ENCODE measurements at places on chromosomes 13 and 19.

DNA sequence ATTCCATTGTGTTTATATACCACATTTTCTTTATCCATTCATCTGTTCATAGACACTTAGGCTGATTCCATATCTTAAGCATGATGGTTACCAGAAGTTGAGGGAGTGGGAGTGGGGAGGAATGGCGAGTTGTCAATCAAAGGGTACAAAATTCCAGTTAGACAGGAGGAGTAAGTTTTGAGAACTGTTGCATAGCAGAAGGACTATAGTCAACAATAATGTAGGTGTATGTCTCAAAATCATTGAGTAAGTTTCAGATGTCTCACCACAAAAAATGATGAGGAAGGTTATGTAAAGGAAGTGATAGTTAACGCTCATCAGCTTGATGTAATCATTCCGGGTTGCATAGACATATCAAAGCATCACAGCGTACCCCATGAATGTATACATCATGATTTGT is 4.6 kb upstream of the UBL3 start:
- no peak for DNase-seq

GRCh38 chr13:37811441-37811840 is 58.1 kb downstream of the TRPC4 start:
- peak; percentile 62 for DNase-seq

DNA sequence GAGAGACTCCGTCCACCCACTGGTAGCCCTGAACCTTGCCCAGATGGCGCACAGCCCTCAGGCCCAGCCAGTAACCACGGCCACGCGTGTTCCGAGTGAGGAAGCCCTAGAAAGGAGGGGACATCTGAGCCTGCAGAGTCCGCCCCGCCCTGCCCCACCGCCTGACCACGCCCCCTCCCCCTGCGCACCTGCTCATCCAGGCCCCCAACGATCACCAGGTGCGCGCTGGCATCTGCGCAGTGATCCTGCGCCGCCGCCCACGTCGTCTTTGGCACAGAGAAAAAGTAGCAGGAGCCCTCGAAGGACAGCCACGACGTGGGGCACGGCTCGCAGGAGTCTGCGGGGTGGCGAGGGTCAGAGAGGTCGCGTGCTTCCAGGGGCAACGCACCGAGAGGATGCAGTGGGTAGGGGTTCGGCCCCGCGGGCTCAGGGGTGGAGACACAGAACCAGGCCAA is 2.1 kb downstream of the CLEC4G start:
- DNase-seq: no peak

GRCh38 chr19:6473647-6474046 is 7.9 kb downstream of the DENND1C start:
- DNase-seq: no peak

GRCh38 chr13:98490866-98491265 is 86.0 kb downstream of the STK24 start:
- no peak for DNase-seq

DNA sequence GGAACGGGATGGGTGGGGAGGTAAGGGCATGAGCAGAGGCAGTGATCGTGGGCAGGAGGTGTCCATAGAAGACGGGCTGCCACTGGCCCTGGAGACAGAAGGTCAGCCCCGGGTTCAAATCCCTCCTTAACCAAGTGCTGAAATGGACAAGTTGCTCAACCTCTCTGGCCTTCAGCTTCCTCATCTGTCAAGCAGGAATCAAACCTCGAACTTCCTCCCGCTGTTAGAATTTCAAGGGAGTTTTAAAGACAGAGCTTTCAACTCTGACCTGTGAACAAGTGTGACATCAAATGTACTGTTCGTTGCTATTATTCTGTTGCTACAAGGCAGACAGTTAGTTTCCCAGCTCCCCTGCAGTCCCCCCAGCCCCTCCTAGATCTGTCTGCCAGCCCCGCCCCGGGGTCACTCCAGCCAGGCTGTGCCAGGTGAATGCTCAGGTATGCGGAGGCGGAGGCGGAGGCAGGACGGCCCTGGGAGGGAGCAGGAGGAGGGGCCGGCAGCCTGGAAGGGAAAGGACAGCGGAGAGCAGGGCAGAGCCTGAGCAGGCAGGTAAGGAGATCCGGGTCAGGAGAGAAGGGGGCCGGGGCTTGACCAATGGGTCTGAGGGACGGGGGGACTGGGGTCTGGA is at the start of gene EPS8L1:
Gene EPS8L1, plus strand, starts transcription at position 499 of the 628 bp plus-strand sequence. CDS start 576 bp downstream, outside the sequence.
- DNase-seq: no peak

DNA sequence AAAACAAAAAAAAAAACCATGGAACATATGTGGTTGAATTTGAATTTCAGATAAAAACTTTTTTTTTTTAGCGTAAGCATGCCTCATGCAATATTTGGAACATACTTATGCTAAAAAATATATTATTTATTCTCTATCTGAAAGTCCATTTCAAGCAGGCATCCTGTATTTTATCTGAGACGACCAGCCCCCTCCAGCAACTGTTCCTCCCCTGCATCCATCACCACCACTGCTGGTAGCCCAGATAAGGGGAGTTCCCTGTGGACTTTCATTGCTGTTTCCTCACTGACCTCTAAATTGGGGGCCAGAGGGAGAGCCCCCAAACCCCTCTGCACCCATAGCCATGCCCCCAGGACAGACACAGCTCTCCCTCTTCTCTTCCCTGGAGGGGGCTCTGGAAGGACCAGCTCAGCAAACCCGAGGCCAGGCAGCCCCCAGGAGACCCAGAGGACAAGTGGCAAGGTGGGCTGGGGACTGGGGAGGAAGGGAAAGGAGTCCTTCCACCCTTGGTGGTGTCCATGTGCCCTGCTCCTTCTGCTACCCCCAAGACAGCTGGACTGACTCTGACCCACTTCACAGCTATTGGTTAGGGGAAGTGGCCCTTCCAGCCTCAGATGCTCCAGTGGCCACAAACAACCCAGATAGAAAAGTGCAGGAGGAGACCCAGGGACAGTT is 6.6 kb upstream of the SIGLEC12 start:
- DNase-seq: no peak

- DNase-seq: no peak
Observed at GRCh38 chr19:19191768-19192077, 229 bp downstream of the BORCS8 start.

DNA sequence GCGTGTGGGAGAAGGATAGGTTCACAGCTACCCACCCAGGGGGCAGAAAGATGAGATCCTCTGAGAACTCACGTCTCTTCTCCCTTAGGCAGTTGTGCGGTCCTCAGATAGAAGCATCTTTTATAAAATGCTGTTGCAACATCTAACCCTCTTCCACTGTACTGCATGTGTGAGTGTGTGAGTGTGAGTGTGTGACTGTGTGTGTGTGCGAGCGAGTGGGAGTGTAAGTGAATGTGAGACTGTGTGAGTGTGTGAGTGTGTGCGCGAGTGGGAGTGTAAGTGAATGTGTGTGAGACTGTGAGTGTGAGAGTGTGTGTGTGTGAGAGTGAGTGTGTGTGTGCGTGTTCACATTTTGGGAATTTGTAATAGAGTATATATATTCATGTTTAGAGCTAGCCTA is 55.6 kb upstream of the F7 start:
- DNase-seq: no peak

DNA sequence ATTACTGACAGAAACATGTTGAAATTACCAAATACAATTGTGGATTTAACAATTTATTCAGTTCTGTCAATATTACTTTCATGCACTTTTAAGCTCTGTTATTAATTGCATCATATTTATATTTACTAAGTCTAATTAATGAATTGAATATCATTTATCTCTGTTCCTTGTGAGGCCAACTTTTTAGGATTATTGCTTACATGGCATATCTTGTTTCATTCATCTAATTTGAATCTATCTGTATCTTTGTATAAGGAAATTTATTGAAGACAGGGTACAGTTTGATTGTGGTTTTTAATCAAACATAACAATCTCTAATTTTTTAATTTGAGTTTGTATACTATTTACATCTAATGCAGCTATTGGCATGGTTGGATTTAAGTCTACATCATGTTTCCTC is 249.9 kb upstream of the GPC6 start:
- no peak for DNase-seq

GRCh38 chr19:18227781-18228271 is 1.6 kb upstream of the PDE4C start:
- DNase-seq: no peak

DNA sequence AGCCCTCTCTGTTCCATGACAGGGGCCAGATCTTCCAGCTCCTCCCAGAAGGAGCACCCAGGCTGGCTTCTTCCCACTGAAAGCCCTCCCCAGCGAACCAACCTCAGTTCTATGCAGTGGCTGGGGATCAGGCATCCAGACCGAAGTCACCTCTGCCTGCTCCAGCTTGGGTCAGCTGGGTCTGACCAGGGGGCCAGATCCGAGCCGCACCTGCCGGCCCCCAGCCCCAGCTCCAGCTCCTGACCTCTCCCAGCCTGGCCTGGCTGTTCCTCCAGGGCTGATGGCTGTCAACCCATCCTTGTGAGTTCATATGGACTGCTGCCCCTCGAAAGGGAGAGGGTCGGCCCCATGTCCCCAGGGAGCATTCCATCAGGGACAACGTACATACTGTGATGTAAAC is 8.0 kb downstream of the TSSK6 start:
- DNase-seq: no peak

DNA sequence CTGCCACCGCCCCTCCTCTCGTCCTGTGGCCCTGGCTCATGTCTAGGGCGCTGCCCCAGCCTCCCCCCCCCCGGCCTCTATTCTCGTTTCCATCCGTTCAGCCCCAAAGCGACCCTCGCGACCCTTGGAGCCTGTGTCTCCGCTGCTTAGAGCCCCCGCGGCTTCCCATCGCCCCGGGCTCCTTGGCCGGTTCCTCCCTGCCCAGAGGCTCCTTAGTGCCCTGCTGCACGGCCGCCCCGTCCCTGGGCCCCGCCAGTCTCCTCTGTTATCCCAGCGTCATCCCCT is 9.2 kb upstream of the CNOT3 start:
- DNase-seq: no peak

DNA sequence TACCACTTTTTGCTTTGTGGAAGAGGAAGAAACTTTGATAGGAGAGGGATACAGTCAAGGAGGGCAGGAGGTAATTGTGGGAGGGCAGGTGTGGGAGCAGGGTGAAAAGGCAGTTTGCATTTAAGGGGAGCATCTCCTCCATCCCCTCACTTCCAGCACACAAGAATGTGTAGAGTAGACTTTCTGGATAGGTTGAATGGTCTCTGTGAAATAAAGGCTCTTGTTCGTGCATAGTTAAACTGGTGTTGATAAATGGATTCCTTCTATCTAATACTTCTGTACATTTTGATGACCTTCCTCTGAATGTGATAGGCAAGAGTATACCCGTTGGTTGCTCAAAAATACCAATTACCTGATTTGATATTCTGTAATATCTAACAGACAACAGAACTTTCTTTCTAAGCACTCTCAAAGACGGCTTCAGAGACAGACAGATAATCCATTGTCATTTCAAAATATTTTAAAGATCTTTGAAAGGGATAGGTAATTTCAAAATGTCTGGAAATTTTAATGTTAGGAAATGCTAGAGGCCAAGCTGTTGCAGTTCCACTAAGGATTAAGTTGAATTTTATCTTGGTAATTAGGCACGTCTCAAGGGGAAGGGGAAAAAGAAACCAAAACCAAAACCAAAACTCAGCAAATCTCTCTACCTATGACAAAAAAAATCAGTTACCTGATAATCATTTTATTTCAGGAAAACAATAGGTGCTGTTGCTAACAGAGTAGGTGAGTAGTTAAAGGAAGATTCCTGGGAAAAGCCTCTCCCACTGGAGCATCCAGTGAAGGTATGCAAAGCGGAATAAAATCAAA is 302.6 kb downstream of the COG6 start:
- no peak for DNase-seq

DNA sequence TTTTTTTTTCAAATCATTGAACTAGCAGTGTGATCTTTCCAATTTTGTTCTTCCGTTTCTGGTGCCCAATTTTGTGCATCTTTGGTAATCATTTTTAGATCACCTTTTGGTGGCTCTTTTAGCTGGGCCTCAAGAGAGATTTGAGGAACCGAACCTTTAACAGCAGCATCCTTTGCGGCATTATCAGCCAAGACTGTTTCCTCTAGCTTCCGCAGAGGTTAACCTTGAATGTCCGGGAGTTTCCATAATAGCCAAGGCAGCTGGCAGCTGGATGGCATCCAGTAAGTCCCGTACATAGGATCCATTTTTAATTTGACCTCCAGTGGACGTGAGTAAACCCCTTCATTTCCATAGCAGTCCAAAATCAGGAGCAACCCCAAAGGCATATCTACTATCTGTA is 9.6 kb downstream of the IRGC start:
- DNase-seq: no peak

DNA sequence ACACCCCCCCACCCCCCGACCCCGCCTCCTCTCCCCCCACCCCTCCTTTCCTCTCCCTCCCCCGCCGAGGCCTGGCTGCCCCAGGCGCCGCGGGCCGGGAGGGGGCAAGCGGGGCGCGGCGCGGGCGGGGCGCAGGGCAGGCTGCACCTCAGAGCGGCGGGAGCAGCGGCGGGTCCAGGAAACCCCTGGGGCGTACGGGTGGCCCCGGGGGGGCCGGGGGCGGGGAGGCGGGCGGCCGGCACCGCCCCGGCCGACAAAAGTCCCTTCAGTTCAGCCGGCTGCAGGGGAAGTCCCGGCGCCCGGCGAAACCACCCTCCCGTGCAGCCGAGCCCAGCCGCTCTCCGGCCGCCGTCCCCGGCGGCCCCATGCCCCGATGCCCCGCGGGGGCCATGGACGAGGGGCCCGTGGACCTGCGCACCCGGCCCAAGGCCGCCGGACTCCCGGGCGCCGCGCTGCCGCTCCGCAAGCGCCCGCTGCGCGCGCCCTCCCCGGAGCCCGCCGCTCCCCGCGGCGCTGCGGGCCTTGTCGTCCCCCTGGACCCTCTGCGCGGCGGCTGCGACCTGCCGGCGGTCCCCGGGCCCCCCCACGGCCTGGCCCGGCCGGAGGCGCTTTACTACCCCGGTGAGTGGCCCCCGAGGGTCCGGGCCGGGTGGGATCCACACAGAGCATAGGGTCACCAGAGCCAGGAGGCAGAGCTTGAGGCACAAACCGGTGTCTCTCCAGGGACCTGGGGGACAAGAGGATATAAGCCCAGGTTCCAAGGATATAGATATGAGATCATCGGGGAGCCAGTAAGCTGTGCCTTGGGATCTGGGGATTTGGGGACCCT is at the start of gene BCL3:
Gene BCL3, plus strand, starts transcription at position 283 of the 829 bp plus-strand sequence. Its CDS starts 83 bp downstream, at position 366.
- peak; percentile 76 for DNase-seq

- DNase-seq: no peak
Observed at GRCh38 chr19:43569657-43570056, 5.7 kb downstream of the XRCC1 start.

DNA sequence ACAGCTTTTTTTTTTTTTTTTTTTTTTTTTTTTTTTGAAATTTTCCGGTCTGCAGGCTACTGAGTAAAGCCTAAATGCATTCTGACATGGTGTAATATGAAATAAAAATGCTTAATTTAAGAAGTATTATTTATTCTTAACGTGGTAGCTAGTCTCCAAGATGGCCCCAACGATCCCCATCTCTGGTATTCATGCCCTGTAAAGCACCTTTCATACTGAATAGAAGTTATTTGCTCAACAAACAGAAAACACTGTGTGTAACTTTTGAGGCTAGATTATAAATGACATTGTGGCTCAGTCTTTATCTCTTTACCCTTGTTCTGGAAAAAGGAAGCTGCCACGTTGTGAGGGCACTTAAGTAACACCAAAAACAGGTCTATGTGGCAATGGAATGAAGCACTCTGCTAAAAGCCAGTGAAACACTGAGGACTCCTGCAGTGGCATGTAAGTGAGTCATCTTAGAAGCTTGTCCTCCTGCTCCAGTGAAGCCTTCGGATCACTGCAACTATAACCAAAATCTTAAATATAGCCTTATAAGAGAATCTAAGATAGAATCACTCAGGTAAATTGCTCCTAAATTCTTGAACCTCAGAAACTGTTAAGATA is 128.7 kb downstream of the UGGT2 start:
- DNase-seq: peak; percentile 87

Measured in fibroblast of skin of back (primary cell).